Muscle of arm (tissue), 14 donors: ENCODE measurements at places on chromosomes 7 and 10. TPM values are rescaled to one million over a fixed set of nuclear protein-coding genes. Genes with fewer than 3 reads are reported as not detected.

Gene FGL2
- polyA plus RNA-seq: 23.9 TPM

Gene VSTM2A
- 0.23 TPM for polyA plus RNA-seq

Gene ASZ1
- not detected for polyA plus RNA-seq

Gene PIK3AP1
- 2.0 TPM for polyA plus RNA-seq

Gene ENTPD1
- 14.3 TPM for polyA plus RNA-seq

Gene CUZD1
- 1.1 TPM for polyA plus RNA-seq

DNA sequence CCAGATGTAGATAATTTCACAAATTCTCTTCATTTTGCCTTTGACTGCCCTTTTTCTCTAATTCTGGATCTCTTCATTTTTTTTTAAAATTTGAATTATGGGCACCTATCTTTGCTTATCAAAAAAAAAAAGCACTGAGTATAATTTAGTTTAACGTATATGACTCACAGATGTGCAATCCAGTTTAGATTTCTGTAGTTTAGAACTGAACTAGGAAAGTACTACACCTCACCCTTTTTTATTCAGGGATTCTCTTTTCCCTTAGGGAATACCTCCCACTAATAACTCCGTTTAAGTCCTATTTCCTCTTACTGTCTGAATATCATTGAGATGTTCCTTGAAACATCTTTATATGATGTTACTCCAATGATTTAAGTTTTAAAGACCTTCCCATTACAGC lies 665.0 kb downstream of the MAGI2 start:
- no peak for DNase-seq

- DNase-seq: no peak
Observed at GRCh38 chr7:105244594-105244993, 144.1 kb downstream of the SRPK2 start.

- DNase-seq: no peak
Observed at GRCh38 chr7:36283181-36283580, 106.5 kb upstream of the ANLN start.

DNA sequence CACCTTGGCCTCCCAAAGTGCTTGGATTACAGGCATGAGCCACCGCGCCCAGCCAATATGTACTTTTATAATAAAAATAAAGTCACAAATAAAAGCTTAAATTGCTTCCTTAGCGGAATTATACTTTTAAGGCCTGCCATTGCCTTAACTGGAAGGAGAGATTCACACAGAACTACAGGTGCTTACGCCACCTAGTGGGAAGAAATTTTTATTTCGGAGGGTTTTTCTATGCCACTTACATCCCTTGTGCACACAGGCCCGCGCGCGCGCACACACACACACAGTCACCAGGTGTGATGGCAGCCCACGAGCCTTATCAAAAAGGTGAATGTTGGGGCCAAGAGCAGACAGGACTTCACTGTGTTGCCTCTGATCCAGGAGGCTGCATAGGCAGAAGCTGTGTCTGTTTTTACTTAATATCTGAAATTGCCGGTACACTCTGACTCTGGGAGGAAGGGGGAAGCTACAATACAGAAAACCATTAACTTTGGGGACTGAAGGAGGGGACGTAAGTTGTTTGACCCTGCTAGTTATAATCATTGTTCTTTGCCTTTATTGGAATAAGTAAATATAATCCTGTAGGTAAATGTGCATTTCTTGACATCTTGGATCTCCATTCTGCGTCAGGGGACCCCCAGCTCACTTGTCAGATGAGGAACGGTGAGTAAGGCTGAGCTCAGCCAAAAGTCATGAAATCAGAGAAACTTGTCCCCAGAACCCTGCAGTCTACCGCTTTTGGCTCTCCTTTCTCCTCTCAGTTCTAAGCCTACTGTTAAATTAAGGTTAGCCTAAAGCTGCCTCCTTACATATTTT lies 87.1 kb downstream of the SLC16A9 start:
- DNase-seq: peak; percentile 72

DNA sequence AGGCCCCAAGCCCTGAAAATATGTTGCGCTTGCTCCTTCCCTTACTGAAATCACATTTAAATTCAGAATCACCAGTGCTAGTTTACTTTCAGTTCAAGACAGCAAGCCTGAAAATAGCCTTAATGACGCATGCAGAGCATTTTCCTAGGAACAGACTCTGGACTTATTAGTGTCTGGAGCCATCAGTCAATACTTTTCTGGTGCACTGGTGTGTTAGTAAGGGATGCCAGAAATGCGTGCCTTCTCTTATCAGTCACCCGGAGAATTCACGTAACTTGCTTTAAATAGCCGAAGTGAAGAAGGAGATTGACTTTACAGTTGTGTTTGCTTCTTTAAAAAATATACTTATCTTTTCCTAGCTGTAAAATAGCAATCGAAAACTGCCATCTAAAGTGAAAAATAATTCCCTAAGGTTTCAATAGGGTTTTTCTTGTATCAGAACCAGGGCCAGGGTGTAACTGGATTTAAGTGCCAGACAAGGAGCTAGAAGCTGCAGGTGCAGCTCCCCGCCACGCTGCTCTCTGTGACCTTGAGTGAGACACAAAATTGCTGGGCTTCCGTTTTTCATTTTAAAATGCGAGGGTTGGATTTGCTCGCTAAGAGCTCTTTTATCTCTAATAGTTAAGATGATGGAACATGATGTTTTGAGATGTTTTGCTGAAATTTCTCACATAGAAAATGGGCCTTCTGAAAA lies 177.8 kb downstream of the NSUN6 start:
- DNase-seq: no peak

DNA sequence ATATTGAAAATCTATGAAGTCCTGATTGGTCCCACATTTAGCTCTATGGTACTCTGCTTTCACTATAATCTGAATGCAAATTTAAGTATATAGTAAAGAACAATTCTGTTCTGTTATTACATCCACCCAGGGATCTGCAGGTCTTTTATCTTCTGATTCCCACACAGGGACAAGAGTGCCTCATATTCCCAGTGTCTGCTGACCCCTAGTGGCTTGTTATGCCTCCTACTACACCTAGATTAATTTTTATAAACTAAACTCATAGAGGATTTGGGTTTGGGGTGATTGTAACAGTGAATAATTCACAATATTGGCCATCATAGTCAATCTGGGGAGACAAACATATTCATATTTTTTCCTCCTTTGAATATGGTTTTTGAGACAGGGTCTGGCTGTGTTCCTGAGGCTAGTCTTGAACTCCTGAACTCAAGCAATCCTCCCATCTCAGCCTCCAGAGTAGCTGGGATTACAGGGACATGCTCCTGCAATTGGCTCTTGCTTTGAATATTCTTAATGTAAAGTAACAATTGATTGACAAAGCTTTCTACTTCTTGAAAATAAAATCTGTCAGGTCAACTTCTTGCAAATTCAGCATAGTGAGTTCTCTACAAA lies 282.1 kb downstream of the KCND2 start:
- peak; percentile 58 for DNase-seq

DNA sequence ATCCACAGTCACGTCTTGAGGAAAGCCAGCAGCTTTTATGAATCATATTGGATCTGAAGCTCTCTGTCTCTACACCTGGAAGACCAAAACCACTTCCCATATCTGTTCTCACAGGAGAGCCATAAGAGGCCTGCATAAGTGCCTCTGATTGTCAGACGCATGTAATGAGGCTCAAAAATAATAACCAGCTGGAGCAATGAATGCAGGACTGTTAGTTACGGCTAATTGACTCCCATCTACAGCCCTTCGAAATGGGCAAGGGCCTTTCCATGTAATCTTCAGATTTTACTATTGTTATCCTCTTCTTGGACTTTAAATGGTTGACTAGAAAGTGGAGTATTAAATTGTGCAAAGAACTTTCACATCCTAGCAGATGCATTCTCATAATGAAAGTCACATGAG lies 4.4 kb upstream of the SEMA3C start:
- DNase-seq: no peak

DNA sequence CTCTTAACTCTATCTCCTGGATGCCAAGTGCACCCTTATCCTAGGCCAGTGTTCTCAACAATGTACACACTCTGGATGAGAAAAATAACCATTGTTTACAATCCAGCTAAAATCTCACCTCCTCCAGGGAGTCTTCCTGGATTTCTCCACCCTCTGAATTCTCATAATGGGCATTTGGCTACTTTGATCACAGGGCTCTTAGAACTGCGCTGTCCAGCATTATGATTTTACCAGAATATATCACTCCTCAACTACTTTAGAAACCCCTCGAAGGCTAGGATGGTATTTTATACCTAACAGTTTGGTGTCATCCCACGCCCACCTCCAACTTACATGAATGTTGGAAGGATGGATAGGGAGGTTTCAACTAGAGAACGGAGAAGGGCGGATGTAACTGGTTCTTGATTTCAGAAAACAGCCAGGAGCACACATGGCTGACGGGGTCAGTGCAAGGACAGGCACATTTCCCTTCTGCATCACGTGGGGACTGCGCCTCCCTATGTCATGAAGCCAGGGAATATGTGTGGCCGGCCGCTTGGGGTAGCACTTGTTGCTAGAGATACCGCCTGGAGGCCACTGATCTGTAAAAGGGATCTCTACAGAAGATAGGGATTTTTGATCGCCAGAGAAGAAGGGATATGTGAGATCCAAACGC lies 1.2 kb upstream of the ATP6V0E2 start:
- DNase-seq: peak; percentile 79

- DNase-seq: no peak
Observed at GRCh38 chr7:129295015-129295423, 70.2 kb downstream of the AHCYL2 start.

DNA sequence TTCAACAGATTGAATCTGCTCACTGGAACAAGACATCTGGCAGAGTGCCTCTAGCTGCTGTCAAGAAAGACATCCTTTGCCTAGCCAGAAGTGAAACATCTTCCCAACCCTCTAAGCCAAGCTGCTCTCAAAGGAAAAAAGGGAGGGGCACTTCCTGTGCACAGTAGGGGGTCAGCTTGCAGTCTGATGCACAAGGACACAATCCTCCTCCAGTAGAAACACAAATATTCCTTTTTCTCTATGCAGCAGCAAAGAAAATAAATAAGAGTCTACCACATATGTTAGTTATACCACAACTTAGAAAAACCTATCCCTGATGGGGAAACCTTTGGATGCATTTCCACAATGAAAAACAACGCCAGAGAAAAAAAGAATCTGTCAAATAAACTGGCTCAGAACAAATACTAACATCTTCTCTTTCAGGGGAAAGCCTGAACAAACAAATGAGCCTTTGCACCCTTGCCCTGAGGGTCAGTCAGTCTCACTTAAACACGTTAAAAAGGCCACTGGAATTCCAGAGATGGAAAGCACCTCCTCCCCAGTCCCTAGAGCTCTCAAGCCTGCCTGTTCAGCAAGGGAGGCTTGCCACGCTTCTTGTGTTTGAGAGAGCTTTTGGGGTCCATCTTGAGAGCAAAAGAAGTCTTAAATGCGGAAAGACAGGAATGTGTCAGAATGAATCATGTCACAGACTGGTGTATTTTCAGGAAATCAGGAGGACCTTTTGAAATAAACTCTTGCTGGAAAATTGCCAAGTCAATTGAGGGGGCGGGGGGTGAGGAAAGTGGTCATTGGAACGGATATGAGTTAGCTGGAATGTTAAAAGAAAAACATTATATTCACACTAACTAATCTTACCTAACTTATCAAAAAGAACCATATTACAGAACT lies 7.5 kb downstream of the LAMB1 start:
- DNase-seq: peak; percentile 91
